RKO (cell line): ENCODE measurements at places on chromosomes 11 and 22.

DNA sequence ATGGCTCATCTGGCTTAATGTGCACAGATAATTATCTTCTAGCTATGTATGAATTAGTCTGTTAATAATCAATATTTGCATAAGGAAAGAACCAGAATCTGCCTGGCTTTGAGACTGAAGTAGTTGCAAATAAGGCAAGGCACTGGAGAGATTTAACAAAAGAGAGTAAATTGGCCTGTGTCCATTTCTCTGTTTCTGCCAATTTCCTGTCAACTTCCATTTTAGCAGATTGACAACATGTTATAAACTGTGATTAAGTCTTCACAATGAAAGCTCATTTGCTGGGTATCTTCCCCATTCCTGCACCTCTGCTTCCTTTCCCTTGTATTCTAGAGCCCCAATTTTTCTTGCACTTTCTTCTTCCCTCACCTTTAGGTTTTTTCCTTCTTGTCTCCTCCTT lies 5.3 kb upstream of the TMEM123 start:
- no peak for DNase-seq

GRCh38 chr11:135031205-135031989 lies 619.4 kb upstream of the B3GAT1 start:
- DNase-seq, result no peak

GRCh38 chr11:10659339-10660216 lies 34.0 kb downstream of the IRAG1 start:
- peak; percentile 36 for DNase-seq

DNA sequence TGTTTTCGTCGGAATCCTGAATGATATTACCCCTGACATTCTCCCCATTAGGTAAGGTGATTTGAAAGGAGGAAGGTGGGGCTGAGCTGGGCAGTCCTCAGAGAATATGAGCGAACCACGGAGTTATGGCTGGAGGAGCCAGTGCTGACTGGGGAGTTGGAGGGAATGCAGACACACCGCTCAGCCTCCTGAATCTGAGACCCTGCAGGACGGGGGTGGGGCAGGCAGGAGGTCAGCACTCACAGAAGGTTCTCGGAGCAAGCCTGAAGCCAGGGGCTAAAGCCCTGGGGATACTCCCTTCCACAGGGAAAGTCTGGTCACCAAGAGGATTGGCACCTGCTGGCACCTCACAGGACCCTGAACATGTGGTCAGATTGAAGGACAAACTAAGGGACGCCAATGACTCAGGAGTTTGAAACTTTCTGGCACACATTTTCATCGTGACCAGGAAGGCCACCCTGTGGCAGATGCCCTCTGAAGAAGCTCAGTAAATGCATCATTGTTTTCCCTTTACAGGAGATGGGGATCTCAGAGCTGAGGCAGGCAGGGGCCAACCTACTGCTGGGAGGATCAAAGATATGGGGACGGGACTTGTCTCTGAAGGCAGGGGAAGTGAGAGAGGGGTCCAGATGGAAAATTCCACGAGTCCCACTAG lies 26.9 kb upstream of the FCHSD2 start:
- no peak for DNase-seq

GRCh38 chr11:72229925-72230763 lies 5.6 kb downstream of the INPPL1 start:
- no peak for DNase-seq

DNA sequence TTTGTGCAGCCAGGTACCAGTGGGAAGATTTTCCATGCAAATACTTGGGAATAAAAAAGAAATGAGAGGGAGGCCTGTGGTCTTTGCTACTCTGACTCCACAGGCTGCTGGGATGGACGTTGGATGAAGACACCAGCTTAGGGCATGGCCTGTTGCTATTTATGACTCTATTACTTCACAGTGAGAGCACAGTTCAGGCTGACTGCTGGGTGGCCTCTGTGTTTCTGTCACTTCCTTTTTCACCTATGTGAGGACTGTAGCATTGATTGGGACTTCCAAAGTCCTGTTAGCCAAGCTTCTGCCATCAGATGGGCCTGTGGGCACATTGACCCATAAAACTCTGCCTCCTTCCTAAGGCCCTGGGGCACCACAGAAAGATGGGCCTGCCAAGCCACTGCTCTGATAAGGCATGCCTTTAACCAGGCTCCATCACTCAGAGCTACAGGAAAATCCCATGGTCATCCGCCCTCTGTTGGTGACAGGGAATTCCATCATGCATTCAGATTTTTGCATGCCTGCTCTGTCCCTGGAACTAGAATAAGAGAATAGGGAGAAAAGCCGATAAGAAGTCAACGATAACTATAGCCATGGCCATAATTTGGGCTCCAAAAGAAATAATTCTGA lies 64.6 kb downstream of the KCNJ1 start:
- DNase-seq, result peak; percentile 31
